Stimulated activated CD8-positive, alpha-beta memory T cell treated with anti-CD3 and anti-CD28 coated beads, Interleukin-7, amount 100 ng/mL, for 1 hour (primary cell): ENCODE measurements at places on chromosomes 12 and 14.

DNA sequence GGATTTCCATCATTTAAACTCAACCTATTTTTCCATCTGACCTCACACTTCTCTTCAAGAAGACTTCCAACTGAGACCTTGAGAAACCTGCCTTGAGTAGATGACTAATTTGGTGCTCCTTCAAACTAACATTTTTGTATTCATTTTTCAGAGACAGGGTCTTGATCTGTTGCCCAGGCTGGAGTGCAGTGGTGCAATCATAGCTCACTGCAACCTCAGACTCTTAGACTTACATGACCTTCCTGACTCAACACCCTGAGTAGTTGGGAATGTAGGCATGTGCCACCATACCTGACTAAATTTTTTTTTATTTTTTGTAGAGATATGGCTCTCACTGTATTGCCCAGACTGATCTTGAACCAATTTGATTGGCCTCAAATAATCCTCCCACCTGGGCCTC is 389.9 kb downstream of the PDZRN4 start:
- no peak for DNase-seq

DNA sequence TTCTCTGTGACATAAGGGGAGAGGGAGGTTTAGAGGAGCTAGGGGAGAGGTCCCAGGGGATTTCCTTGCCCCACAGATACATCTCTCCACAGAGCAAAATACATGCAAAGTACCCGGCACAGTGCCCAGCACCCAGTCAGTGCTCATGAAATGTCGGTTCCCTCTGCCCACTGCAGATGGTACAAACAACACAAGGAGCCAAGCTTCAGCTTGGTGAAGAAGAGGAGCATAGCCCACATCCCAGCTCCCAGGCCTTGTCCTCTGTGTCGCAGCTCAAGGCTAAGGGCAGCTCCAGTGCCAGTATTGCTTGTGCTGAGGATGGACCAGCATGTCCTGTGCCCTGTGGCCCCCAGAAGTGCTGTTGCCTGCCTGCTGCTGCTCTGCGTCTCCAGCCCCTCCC is 35.0 kb upstream of the FKBP4 start:
- no peak for DNase-seq

DNA sequence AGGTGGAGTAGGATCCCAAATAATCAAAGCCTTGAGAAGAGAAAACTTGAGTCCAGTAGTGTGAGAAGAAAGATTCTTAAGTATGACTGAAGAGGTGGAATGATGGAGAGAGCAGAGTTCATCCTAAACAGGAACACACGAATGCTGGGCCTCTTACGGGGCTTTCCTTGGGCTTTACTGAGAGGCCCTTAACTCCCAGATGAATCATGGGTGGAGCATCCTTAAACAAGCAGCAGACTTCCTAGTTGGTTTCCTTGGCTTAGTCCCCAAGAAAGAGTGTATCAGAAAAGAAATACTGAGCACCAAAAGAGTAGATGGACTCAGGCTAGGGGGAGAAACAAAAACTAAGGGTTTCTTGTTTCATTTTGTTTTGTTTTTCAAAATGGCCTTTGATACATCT is 132.5 kb downstream of the GPR135 start:
- DNase-seq = no peak

DNA sequence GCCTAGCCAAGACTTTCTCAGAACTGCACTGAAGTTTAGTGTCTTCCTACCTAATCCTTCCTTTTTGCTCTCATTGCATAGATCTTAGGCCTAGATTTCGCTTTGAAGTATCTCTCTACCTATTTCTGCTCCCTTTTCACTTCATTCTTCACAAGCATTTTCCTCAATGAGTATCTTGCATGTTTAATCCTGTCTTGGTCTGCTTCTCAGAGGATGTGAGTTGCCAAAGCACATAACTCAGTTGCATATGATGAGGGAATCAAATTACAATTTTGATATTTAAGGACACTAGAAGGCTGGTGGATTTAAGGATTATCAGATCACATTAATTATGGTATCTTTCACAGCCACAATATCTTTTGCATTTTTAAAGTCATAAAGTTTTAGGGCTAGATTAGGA is 195.5 kb upstream of the DAAM1 start:
- no peak for DNase-seq

DNA sequence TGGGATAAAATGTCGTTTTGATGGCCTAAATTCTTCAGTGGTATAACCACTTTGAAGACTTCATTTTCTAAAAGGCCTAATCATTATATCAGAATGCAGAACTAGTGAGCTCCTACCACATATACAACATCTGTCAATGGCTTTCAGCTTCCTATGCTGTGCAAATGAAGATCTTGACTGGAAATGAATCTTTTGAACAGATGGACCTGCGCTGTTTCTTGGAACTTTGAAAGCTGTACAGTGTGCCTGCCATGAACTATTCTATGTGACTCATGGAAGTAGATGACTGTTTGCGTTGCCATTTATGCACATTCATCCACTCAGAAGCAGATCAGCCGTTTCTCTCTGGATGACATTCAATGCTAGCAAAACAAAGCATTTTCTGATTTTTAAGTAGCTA is 542.2 kb upstream of the USP15 start:
- DNase-seq = no peak

DNA sequence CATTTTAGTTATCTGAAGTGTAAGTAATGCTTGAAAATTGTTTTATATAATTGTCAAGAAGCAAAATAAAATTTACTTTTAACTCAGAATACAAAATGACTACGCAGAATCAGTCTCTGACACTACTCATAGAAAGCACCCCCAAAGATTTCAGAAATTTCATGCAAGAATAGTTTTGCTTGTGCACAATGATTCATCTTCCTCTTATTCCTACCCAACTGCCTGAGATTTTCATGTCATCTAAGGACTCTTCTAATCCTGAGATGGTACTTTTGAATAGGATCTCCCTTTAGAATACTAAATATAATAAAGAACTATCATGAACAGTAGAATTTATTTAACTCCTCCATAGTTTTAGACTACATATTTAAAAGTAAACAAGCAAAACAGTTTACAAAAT is 485.3 kb upstream of the MGAT4C start:
- no peak for DNase-seq

DNA sequence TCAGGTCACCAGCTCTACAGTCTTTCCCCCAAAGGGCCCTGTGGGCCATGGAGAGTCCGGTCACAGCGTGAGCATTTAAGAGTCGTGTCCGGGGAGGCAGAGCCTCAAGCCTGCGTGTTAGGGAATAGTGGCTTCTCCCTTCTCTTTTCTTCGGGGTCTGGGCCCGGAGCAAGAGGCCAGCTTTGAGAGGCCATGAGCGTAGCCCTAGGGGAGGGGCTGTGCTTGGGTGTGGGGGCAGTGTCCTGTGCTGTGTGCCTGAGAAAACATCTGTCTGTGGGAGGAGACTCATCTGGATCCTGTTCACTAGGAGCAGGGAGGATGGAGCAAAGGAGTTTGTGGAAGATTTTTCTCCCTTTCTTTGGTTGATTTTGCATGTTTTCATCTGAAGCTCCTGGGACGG is 5.3 kb downstream of the LRP1-AS start:
- DNase-seq = no peak

GRCh38 chr14:99475179-99475578 is 5.5 kb downstream of the SETD3 start:
- DNase-seq = no peak

GRCh38 chr14:51357250-51357649 is 117.2 kb downstream of the TMX1 start:
- no peak for DNase-seq

DNA sequence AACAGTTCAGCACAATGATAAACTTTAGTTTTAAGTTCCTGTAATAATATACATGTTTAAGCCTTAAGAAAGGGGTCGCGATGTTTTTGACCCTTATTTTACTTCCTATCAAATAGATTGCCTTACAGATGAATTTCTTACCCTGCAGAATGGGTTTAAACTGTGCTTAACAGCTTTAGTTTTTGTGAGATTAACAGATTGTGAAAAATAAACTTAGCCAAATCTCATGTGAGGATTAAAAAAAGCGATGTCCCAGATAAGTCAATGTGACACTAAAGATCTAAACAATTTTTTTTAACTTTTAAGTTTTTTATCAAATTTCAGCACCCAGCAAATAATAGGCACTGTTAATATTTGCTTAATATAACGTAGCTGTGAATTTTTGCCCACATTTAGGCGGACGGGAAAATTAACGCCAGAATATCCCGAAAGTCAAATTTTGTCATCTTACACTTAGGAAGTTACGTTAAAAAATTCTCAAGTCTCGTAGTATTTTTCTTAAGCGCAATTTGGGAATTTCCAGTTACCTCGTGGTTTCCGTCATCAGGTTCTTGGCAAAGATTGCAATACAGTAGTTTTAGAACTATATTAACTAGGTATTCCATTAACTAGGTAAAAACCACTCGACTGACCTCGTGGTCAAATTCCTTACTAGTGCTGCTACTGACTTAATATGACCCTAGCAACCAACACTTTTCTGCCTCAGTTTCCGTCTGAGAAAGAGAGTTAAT is 1.2 kb downstream of the HNRNPC start:
- no peak for DNase-seq

GRCh38 chr12:124852329-124852831 is 11.3 kb downstream of the SCARB1 start:
- no peak for DNase-seq

- no peak for DNase-seq
These were observed 114.6 kb downstream of the PPFIA2 start for GRCh38 chr12:81644503-81644902.

DNA sequence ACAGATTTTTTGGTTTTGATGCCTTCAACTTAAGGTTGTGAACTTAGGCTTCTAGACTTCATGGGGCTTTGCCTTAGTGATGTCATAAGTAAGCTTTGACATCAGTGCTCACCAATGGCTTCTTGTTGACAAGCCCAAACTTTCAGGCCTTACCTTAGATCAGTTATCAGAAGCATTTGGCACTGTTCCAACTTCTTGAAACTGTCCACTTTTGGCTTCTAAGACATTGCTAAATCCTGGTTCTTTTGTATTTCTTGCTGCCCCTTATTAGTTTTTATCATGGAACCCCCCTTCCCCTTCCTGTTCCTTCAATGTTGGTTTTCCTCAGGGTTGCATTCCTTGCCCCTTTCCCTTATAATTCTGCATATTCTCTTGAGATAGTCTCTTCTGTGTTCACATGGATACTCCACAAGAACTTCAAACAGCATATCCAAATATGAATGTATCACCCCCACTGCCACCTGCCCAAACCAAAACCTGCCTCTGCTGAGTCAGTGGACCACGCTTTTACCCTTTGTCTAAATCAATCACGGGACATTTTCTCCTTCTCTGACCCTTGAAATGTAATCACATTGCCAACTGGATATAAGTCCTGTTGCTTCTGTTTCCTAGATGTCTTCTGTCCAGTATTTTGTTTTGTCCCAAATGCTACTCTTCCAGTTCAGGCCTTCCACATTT is 7.9 kb downstream of the PFKM start:
- no peak for DNase-seq

- no peak for DNase-seq
These were observed 52.1 kb downstream of the KDM5A start for GRCh38 chr12:337039-337438.

GRCh38 chr12:89859508-89860220 is 151.0 kb upstream of the ATP2B1 start:
- no peak for DNase-seq

GRCh38 chr12:94148739-94149118 is 352 bp downstream of the PLXNC1 start:
- DNase-seq = no peak

- no peak for DNase-seq
These were observed 62.0 kb upstream of the CSRP2 start for GRCh38 chr12:76940671-76941445.

GRCh38 chr14:27528328-27528727 is 930.5 kb upstream of the NOVA1 start:
- DNase-seq = no peak

- no peak for DNase-seq
These were observed 473 bp upstream of the TMEM19 start for GRCh38 chr12:71685312-71685906.

DNA sequence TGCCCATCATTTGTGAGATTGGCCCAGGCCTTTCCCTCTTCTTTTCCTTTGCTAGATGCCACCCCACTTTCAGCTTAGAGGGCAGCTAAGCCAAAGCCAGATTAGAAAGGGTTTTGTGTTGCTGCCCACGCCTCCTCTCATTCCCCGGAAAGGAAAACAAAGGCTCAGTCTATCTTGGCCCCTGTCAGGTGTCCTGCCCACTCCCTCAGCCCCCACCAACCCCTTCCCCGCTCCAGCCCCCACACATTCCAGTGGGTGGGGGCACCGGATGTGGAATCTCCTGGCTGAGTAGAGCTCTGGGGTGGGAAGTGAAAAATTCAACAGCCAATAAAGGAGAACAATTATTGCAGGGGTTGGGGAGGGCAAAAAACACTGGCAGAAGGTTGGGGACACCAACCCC is 2.2 kb downstream of the BLOC1S1 start:
- no peak for DNase-seq

GRCh38 chr14:68248481-68249255 is 429.1 kb downstream of the RAD51B start:
- DNase-seq = no peak

- DNase-seq = no peak
These were observed 11.5 kb upstream of the TDRD9 start for GRCh38 chr14:103916636-103917262.

DNA sequence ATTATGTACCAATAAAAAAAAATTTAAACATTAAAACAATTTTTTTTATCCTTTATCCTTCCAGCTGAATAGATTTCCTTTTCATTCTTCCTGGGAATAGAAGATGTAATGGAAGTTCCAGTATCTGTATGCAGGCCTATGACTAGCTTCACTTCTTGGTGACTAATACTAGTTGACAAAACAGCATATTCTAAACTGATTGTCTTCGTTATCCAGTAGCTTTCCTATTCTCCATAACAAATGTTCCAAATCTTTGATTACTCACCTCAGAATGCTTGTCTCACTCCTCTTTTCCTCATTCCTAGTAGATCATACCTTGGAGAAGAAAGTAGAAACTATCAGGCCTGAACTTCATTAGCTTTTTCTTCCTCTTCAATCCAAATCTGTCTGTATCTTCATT is 70.7 kb downstream of the PLEKHA5 start:
- DNase-seq = no peak

- no peak for DNase-seq
These were observed 175.8 kb downstream of the PAWR start for GRCh38 chr12:79514730-79515529.

- DNase-seq = no peak
These were observed 96.4 kb downstream of the RIN3 start for GRCh38 chr14:92609955-92610354.

GRCh38 chr14:104439625-104440024 is 139.9 kb upstream of the C14orf180 start:
- DNase-seq = no peak
